ENCODE measurements at places on chromosomes 7 and 10.
A peak's percentile ranks its signal among the peaks of the same experiment; 100 is the strongest.

GRCh38 chr7:134565643-134566136 lies 16.8 kb downstream of the AKR1B15 start:
- no peak for DNase-seq

- no peak for DNase-seq
These were observed 13.6 kb downstream of the POR start for GRCh38 chr7:75928568-75928914.

DNA sequence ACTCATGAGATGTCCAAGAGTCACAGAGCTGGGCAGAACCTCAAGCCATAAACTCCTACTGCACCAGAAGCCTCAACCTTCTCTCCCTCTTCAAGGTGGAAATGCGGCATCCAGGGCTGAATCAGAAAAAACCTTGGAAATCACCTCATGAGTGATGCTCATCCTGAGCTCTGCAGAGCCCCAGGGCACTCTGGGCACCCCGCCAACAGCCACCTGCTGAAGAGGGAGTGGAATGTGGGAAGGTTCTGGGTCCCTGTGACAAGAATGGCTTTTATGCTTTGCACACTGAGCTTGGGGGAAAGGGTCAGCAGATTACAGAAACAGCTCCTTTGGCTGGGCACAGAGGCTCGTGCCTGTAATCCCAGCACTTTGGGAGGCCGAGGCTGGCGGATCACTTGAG lies 18.8 kb downstream of the NUDT1 start:
- DNase-seq, result no peak

DNA sequence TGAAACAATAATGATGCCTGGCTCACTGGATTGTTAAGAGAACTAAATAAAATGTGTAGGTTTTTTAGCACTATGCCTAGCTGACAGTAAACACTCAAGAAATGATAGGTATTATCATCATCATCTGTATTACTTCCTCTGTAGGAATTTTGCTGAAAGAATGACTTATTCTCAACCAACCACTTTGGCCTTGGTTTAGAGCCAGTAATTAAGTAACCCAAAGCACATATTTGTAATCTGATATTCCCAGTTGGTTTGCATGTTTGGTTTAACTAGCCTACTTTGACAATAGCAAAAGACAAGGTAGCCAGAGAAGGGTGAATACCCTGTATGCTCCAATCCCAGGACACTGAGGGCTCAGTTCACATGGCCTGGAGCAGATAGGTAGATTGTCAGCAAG lies 34.4 kb downstream of the BCAP29 start:
- DNase-seq, result no peak

- DNase-seq, result no peak
These were observed 131.1 kb downstream of the AHR start for GRCh38 chr7:17429579-17429978.

DNA sequence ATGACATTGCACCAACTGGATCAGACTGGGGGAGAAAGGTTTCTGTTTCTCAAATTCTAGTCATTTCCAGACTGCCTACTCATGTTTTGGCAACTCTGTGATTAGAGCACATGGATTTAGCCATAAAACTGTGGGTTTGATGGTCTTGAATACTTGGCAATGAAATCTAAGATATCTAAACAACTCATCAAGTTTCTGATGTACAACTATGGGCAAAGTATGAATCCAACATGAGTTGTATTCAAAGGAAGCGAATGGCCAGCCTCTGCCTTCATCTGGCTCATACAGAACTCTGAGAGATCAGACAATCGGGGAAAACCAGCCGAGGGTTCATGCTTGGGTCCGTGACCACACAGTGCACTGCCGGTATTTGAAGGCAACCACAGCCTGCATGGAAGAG lies 144.3 kb downstream of the ADAM12 start:
- no peak for DNase-seq

DNA sequence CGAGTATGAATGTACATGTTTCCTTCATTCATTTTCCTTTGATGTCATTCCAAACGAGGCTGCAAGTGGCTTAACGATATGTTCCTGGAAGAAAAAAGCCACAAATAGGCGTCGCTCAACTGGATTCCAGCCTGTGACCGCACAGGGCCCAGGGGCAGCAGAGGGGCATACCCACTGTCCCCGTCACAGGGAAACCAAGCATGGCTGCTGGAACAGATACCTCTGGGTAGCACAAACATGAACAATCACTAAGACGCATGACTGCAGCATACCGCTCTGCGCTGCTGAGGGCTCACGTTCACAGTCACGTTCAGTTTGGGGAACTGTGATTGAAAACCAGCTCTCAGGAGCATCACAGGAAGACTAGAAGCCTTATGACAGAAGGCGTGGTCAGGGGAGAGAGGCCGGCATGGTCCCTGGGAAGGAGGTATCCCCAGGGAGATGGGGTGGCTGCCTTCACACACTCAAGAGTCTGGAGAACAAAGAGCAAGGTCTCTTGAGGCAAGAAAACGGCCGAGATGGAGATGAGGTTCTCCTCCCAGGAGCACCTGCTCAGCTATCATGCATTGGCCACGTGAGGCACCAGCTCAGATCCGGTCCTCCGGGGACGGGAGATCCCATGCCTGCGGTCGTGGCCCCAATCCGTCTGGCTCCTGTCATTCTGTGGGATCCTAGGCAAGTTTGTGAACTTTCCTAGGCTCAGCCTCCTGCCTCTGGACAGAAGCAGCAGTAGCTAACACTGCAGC lies 213.6 kb downstream of the DIP2C start:
- DNase-seq, result no peak

- no peak for DNase-seq
These were observed 122.0 kb upstream of the LAMB4 start for GRCh38 chr7:108252177-108252576.

DNA sequence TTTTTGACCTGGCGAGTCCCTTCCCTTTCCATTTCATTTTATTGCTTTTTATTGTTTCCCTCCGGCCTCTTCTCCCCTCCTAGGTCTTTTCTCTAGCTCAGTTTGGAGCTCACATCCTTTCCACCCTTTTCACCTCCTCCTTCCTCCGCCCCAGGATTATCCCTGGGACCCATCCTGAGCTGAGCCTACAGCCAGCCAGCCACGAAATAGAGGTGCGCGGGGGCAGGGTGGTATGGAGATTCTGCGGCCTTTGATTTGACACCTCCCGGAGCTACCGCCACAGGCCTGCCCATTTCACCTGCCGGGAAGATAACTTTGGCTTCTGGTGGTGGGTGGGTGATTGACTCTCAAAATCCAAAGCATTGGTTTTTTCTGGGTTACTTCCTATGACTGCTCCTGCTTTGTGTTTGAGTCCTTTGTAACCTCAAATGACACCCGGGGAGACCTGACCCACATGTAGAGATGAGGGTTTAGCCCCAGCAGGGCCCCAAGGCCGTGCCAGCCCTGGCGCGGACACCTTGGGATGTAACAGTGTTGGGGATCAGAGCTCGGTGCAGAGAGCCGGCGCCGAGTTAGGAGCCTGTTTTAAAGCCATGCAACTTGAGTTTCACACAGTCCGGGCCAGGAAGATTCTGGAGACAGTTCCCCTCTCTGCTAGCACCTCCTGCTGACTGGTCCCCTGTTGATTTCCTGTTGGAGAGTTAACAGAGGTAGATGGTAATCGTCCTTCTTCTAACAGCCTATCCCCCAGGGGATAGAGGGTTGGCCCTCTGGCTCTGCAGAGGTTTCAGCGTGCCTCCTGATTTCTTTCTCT lies 1.5 kb downstream of the DUSP5 start:
- no peak for DNase-seq

- no peak for DNase-seq
These were observed 172.9 kb downstream of the MBL2 start for GRCh38 chr10:52599551-52600200.

GRCh38 chr7:141377906-141378305 lies 173.3 kb upstream of the AGK start:
- DNase-seq, result no peak

GRCh38 chr7:153510674-153511073 lies 541.5 kb upstream of the DPP6 start:
- no peak for DNase-seq

DNA sequence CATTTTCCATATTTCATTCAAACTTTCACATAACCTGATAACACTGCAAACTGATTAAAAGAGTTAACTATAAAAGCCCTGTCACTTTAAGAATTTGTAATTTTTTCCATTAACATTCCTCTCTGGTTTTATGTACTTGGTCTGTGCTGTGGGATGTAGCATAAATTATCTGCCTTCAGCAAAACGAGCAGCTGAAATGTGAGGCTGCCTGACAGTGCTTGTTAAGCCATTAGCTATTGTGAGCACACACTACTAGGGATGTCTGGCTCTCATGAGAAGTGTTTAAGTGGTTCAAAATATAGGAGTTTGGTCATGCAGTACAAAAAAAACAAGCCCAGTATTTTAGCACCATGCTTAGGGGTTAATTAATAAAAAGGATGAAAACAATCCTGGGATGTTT lies 63.0 kb downstream of the HOXA1 start:
- no peak for DNase-seq

DNA sequence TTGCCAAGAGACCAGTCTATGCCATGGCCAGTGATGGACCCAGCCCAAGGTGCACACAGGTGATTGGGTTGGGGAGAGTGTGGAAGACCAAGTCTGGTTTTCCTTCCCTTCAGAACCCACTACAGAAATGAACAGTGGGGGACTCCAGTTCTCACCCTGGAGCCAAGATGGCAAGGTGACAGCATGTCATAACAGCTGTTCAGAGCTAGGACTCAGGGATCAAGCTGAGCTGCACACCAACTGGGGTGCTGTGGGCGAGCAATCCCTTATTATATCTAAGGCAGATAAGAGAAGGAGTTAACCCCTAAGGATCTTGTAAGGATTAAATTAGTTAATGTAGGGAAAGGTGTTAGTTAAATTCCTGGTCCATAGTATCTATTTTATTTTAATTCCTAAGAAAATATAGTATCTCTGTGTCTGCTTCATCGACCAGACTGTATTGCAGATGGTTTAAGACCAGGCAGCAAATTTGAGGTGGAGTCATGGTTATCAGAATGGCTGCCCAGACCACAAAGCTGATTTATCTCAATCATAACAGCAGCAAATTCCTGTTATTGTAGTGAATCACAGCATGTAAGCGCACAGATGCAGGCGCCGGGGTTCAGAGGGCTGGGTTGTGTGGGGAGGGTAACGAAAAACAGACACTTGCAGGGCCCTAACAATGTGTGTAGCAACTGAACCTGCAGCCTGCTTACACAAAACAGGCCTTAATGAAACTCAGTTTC lies 208.7 kb upstream of the ZNF32 start:
- no peak for DNase-seq

- DNase-seq, result no peak
These were observed 80.4 kb downstream of the UPF2 start for GRCh38 chr10:11962176-11962575.

DNA sequence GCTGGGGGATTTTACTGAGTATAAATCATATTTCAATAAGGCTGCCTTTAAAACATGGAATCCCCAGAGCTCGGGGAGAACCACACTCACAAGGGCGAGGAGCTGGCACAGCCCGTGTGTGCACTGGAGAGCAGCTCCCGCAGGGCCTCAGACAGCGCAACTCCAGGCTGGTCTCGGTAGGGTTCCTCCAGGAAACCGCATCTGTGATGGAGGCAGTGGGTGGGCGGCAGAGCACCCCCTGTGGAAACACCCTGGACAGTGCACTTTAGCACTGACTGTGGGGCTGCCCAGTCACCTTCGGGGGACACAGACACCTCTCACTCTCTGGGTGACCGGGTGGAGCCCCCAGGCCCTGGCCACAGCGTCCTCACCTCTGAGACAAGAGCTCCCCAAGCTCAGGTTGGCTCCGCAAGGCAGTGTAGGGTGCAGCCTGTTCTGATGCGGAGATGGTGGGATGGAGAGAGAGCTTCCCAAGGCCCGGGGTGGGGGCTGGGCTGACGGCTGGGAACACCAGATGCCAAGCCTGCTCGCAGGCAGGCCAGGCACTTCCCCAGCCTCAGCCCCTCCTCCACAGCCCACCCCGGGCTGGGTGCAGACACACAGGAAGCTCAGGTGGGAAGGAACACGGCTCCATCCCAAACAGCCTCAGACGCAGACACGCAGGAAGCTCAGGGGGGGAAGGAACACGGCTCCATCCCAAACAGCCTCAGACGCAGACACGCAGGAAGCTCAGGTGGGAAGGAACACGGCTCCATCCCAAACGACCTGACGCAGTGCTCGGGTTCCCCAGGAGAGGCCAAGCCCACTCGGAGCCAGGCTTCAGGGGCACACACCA lies 224.4 kb downstream of the MAD1L1 start:
- no peak for DNase-seq

GRCh38 chr7:44267719-44268421 lies 57.5 kb downstream of the CAMK2B start:
- peak; percentile 30 for DNase-seq

- DNase-seq, result no peak
These were observed 52.8 kb downstream of the EGFR start for GRCh38 chr7:55071411-55072175.

GRCh38 chr10:24900888-24901685 lies 51.3 kb downstream of the PRTFDC1 start:
- DNase-seq, result no peak

GRCh38 chr10:35803046-35803445 lies 160.9 kb upstream of the FZD8 start:
- no peak for DNase-seq

- no peak for DNase-seq
These were observed 17.2 kb upstream of the SLK start for GRCh38 chr10:103949728-103950127.

GRCh38 chr7:92823042-92823441 lies 13.3 kb downstream of the CDK6 start:
- no peak for DNase-seq

- no peak for DNase-seq
These were observed 133.4 kb upstream of the CSTF2T start for GRCh38 chr10:51832652-51833383.

GRCh38 chr10:24574578-24575155 lies 149.0 kb downstream of the ARHGAP21 start:
- no peak for DNase-seq

GRCh38 chr7:27030393-27031050 lies 65.3 kb downstream of the HOXA1 start:
- no peak for DNase-seq

DNA sequence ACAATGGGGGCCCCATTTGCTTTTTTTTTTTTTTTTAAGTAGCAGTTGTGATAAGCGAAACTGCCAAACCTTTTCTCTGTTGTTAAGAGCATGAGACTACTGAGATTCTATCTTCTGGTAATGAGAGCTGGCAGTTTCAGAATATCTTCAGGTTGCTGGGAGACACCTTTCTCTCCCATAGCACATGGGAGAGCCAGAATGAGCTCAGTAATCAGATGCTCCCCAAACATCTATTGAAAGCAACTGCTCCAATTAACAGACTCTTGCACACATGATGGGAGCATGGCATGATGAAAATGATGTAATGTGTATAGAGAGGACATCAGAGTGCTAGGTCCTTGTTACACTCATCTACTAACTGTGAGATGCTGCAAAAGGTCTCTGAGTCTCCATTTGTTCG lies 18.8 kb downstream of the MYO3A start:
- DNase-seq, result no peak

Measured in DMS 273 treated with DMSO at 0.1 percent for 48 hours (cell line).